ENCODE measurements at places on chromosomes 2 and 18. TPM values are rescaled to one million over a fixed set of nuclear protein-coding genes. Genes with fewer than 3 reads are reported as not detected.

Gene FIGN
- 9.7 TPM for polyA plus RNA-seq

Gene AUP1
- polyA plus RNA-seq: 113 TPM

Gene GAL3ST2
- 0.19 TPM for polyA plus RNA-seq

Gene PLA2R1
- polyA plus RNA-seq: 117 TPM

Gene KRCC1
- polyA plus RNA-seq: 60.9 TPM

Gene SPAG16
- 73.2 TPM for polyA plus RNA-seq

Gene GALR1
- 0.09 TPM for polyA plus RNA-seq

Gene CTLA4
- not detected for polyA plus RNA-seq

Gene ITGB6
- polyA plus RNA-seq: 10.7 TPM

Gene SEPTIN10
- polyA plus RNA-seq: 109 TPM

- DNase-seq: no peak
Measured at GRCh38 chr2:64658269-64658668, 4.6 kb upstream of the SERTAD2 start.

GRCh38 chr18:49658823-49659404 is 97.1 kb downstream of the LIPG start:
- no peak for DNase-seq

DNA sequence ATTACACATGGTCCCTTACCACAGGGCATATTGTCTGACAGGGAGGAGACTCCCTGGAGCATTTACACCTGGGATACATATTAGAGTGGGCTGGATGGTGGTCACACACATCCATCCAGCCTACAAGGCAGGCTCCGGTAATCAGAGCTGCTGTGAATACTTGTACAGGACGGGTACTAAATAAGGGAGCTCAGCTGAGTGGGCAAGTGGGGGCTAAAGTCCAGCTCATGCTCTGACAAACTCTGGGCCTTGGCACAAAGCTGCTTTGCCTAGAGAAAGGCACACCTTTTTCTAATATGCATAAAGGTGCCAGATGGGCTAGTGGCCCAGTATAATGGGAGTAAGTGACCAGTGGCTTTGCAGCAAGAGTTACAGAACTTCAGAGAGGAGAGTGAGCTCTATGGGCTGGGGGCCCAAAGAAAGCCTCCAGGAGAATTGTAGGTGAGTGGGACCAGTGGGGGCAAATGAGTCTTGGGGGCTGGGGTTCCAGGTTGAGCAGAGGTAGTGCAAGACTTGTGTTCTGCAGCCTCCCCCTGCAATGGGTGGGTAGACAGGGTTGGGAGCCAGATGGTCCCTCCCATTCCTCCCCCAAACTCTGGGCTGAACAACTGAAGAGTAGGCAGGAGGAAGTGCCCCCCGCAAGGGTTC is 1.6 kb downstream of the TMEM198 start:
- DNase-seq: no peak

DNA sequence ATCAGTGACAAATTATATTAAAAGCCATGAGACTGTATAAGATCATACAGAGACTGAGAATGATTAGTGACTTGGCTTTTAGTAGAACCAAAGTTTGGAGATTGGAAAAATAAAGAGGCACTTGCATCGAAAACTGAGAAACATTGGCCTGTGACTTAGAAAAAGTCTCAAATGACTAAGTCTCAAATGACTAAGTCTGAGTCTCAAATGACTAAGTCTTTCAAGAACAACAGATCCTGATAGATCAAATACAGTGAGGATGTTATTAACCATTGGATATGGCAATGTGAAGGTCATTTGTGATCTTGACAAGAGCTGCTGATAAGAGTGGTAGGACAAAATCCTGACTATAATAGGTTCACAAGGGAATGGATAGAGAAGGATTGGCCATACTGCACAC is 135.5 kb upstream of the FANCL start:
- no peak for DNase-seq

GRCh38 chr2:190802626-190803209 is 77.9 kb upstream of the GLS start:
- DNase-seq: no peak

DNA sequence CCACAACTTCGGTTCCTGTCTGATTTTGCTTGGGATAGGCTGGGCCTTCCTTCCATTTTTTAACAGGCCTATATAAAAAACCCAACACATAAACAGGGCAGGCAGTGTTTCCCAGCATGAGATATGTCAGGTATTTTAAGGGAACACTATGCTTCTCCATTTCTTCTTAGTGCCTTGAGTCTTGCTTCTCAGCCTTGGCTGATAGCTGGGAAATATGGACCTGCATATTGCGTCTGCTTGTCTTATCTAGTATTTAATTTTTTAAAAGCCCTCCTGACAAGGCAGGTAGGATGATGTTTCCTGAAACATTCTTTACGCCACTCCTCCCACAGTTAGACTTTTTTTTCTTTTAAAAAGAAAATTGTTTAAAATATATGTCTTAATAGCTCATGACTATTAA is 45.5 kb upstream of the NABP1 start:
- DNase-seq: no peak

GRCh38 chr2:238108423-238109183 is 8.5 kb downstream of the ESPNL start:
- DNase-seq: no peak

- no peak for DNase-seq
Measured at GRCh38 chr2:235563056-235563910, 69.4 kb downstream of the AGAP1 start.

GRCh38 chr2:177212891-177213856 is 580 bp downstream of the HNRNPA3 start:
- DNase-seq: peak; percentile 78

DNA sequence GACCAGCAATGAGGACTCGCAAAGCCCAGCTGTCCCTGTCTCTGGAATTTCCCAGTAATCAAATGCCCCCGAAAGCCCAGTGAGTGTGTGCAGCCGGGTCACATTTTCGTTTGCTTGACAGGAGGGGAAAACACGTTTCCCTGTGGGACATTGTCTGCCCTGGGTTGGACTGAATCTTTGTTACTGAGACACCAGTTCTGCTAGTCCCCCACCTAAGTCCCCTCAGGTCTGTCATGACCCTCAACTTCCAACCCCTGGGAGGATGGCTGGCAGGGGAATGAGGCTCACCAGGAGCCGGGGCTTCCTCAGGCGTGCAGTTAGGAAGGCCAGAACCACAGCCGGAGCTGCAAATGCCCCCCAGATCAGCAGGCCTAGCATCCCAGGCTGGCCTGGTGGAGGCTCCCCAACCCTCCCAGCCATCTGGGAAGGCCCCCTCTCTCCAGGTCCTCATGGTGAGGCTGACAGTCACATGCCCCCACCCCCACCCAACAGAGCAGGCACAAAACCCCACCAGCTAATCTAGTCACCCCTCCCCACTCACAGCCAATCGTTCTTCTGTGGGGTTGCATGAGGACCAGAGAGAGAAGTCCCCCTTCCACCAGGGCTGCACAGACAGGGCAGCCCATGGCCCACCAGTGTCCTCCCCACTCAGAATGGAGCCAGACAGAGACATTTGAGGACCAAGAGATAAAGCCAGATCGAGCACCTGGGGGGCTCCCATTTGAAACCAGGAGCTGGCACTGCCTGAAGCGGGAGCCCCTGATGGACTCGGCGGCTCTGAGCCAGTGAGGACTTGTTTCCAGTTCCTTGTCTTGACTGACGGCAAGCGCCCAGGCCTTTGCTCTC is 33.6 kb downstream of the CYP26B1 start:
- no peak for DNase-seq

DNA sequence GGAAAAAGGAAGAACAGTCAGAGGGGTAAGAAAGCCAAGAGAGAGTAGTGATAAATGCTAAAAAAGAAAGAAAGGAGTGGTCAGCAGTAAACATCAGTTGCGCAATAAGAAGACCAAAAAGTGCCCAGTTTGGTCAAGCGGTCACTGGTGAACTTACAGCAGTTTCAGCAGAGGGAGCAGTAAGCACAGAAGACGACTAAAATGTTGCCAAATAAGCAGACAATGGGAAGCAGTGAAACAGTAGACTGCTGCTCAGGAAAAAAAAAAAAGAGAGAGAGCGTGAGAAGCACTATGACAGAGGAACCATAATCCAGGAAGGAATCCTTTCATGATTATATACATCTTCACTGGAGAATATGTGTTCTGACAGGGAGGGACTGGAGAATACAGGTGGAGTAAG is 45.8 kb downstream of the DNAJC10 start:
- DNase-seq: no peak

- no peak for DNase-seq
Measured at GRCh38 chr2:24304631-24305030, 55.7 kb downstream of the ITSN2 start.

DNA sequence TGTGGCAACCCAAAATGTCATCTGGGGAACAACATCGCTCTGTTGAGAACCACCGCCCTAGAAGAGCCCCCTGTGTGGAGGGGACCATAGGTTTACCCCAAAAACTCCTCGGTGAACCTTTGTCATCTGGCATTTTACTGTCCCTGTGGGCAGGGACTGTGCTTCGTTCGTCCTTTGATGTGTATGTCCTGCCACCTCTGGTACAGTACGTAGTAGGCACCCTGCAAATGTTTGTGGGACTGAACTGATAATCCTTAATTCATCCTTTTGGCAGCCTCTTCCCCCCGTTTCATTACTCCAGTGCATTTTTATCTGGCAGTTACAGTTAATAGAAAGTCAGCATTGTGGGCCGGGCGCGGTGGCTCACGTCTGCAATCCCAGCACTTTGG is 728 bp downstream of the NAPG start:
- no peak for DNase-seq

DNA sequence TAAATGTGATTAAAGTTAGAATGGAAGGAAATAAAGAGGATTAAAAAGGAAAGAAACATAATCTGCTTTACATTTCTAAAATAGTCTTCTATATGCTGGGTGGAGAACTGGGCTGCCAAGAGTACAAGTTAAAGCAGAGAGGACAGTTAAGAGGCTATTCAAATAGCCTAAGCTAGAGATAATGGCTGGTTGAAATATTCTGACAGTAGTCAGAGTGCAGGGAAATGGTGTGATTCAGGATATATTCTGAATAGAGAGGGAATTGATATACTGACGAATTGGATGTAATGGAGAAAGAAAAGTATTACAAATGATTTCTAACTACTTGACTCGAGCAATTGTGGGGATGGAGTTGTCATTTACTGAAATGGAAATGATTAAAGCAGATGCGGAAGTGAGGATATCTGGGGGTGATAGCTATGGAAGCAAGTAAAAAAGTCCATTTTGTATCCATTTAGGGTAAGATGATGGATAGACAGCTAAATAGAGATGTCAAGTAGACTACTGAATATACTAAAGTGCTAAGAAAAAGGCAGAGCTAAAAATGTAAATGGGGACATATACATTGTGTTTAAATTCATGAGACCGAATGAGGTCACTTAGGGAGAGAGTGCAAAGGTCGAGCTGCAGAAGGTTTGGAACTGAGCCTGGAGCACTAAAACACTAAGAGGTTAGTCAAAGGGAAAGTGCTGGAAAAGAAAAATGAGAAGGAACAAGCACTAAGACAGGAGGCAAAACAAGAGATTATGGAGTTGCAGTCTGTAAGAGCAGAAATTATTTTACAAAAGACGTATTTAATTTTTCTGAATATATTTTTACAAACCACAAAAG is 696.8 kb downstream of the LRRTM4 start:
- DNase-seq: no peak

DNA sequence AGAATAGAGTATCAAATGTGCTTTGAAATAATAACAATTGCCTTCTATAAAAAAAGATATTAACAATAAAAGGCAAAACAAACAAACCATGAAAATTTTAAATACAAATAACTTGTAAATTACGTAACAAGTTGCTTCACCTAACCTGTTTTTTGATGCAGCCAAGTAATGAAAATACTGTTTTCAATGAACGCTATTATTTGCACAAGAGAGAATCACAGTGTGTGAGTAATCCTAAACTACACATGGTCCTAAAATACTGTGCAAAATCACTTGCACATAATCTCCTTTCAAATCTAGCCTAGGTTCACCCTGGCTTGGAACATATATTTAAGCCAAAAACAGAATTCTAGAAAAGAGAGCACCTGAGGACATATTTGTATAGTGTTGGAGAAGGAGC is 98.9 kb downstream of the CCDC148 start:
- no peak for DNase-seq

DNA sequence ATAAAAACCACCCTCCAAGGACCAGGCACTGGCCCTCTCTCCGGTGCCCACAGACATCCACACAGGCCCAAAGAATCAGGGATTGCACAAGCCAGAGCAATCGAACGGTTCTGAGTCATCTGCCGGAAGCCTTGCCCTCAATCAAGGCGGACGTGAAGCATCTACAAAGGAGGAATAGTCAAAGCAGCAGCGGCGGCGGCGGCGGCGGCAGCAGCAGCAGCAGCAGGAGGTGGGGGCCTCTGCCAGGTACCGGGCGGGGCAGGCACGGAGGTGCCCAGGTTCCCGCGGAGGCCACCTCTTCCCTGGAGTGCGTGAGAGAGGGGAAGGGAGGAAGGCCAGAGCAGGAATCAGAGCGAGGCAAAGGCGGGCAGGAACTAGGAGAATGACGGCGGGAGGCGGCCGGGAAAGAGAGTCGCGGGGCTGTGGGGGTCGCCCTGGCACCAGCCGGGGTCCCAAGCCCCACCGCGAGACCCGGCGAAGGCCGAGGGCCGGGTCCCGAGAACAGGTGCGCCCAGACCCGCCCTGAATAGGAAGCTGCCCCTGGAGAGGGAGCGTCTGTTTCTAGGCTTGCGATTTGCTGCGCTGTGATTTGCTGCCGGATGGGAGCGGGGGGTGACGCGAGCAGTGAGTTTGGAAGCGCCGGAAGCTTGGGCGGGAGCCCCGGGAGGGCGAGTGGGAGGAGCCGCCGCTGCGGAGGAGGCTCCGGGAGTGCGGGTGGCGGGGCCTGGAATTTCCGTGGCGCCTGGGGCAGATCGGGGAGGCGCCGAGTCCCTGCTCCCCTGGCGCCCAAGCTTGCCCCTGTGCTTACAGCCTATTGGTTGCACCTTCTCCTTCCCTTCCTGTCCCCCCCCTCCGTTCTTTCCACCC is at the start of gene SERPINB8:
Gene SERPINB8 (plus strand): TSS at position 140 of the 867 bp plus-strand sequence. CDS start 8,228 bp downstream, outside the sequence.
- peak; percentile 86 for DNase-seq

GRCh38 chr2:3728104-3729054 is 25.0 kb downstream of the DCDC2C start:
- DNase-seq: peak; percentile 53

Data from renal cortex interstitium (tissue), 15 donors.